Left hindlimb (tissue), 1 donor: ENCODE measurements at places on chromosomes 6 and 20.

GRCh38 chr6:154954347-154954746 is 40.8 kb upstream of the TIAM2 start:
- no peak for DNase-seq

DNA sequence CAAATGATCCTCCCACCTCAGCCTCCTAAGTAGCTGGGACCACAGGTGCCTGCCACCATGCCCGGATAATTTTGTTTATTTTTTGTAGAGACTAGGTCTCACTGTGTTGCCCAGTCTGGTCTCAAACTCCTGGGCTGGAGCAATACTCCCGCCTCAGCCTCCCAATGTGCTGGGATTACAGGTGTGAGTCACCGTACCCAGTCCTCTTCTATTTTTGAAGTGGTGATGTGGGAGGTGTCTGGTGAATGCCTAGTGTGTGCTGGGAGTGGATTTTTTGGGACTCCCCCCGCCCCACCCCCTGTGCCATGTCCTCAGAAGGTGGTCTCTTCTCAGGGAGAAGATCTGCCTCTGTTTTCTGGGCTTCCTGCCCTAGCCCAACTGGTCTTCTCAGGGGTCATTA is 47.9 kb upstream of the CLDN20 start:
- DNase-seq = no peak

- DNase-seq = no peak
Observed at GRCh38 chr6:17847203-17847760, 140.2 kb downstream of the KIF13A start.

GRCh38 chr6:147390909-147391536 is 117.5 kb upstream of the SAMD5 start:
- no peak for DNase-seq

DNA sequence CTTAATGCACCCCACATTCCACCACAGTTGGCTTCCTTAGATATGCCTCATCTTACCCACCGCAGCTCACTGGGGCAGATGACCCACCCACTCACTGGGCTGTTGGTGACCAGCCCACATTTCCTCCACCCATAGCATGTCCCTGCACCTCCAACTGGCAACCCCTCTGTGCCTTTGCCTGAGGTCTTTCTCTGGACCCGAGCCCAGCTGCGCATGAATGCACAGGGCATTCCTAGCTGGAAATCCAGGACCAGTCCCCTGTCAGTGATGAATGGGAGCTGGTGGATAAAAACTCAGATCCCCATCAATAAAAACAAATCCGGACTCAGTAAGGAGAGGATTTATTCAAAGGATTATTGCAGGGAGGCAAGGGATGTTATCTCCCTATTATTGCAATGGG is 75.0 kb downstream of the ISM1 start:
- no peak for DNase-seq

- DNase-seq = no peak
Observed at GRCh38 chr6:156912431-156912830, 135.3 kb downstream of the ARID1B start.

DNA sequence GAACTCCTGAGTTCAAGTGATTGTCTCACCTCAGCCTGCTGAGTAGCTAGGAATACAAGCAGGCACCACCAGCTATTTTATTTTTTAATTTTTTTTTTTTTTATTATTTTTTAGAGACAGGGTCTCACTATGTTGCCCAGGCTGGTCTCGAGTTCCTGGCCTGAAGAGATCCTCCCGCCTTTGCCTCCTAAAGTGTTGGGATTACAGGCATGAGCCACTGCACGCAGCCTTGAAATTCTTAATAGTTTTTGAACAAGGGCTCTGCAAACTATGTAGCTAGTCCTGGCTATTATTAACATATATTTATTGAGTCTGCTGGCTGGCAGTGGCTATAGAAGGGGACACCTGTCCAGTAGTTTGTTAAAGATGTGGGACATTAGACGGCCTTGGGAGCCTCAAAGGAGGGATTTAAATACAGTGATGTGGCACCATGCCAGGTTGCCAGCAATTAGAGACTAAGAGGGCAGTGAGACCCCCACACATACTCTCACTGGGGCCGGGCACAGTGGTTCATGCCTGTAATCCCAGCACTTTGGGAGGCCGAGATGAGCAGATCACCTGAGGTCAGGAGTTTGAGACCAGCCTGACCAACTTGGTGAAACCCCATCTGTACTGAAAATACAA is 21.1 kb upstream of the TAF8 start:
- DNase-seq = no peak

- DNase-seq = no peak
Observed at GRCh38 chr6:70599187-70599586, 32.5 kb downstream of the SDHAF4 start.
